ENCODE measurements at places on chromosomes 5 and 9. TPM values are rescaled to one million over a fixed set of nuclear protein-coding genes. Genes with fewer than 3 reads are reported as not detected.

DNA sequence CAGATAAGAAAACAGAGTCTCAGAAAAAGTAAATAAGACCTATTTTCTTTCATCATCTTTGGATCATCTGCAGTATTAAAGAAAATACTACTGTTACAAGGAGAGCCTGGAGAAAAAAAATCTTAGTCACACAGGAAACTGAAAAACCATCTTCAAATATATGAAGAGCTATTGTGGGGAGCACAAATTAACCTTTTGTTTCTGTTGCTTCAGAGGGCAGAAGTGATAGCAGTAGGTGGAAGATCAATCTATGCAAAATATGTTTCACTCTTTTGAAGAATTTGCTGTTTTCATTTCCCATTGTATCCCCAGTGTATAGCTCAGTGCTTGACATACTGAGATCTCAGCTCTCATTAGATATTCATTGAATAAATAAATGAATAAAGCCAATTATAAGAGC lies 13.1 kb upstream of the CEMIP2 start:
- no peak for DNase-seq

GRCh38 chr5:147384346-147385193 lies 125.3 kb downstream of the DPYSL3 start:
- no peak for DNase-seq

The SPRY4 gene
- 19.4 TPM for total RNA-seq

The PTGES gene
- 0.19 TPM for total RNA-seq

DNA sequence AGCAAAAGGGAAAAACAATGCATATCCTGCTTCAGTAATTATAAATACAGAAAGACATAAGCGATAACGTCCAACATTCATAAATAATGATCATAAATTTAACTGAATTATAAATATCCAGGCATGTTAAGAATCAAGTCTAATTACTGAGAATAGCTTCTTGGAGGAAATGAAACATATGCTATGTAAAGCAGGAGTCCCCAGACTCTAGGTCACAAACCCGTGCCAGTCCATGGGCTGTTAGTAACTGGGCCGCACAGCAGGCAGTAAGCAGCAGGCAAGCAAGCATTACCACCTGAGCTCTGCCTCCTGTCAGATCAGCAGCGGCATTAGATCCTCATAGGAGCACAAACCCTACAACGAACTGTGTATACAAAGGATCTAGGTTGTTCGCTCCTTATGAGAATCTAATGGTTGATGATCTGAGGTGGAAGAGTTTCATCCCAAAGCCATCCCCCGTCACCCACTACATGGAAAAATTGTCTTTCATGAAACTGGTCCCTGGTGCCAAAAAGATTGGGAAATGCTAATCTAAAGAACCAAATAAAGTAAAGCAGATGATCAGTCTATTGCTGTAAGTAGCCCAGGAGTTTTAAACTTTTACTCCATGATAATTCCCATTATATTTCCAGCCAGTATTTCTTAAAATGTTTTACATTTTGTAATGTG lies 50.4 kb downstream of the CERT1 start:
- DNase-seq: no peak

- DNase-seq: no peak
Observed at GRCh38 chr9:19511694-19512093, 102.9 kb downstream of the ACER2 start.

The PCDH1 gene
- 5.5 TPM for total RNA-seq

The BAAT gene
- 0.36 TPM for total RNA-seq

The CCNO gene
- not detected for total RNA-seq

- no peak for DNase-seq
Observed at GRCh38 chr5:89241186-89241585, 358.2 kb upstream of the MEF2C start.

DNA sequence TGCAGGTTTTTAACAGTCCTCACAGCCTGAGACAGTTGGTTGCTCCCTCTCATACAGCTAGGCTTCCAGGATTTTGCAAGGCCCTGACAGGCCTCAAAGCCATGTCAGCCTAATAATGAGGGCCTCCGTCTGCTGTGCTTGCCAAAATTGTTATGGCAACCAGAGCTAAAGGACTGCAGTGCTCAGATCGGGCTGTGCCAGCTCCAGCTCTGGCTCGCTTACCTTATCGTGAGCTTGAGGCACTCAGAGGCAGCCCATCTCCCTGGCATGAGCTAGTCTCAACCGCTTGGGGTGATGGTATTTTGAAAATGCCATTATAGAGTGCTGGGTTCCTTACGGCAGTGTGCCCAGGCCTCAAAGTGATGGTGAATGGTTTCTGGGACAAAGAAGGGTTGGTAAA lies 8.4 kb downstream of the MTAP start:
- no peak for DNase-seq

DNA sequence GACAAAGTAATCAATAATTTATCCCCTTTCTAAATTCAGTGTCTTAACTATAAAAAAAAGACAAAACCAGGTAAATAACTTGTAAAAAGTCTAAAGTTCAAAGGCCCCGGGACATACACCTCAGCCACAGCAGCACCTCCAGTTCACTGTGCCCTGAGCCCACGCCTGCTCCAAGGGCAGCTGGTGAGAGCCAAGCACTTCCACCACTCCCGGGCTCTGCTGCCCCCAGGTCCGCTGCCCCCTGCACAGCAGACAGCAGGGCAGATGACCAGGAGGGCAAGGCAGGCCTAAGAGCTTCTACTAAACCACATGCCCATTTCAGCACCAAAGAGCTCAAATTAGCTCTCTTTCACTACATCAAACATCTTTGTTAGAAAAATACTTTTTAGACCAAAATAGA lies 91.9 kb downstream of the CAMSAP1 start:
- no peak for DNase-seq

The PCDHGA12 gene
- 3.2 TPM for total RNA-seq

DNA sequence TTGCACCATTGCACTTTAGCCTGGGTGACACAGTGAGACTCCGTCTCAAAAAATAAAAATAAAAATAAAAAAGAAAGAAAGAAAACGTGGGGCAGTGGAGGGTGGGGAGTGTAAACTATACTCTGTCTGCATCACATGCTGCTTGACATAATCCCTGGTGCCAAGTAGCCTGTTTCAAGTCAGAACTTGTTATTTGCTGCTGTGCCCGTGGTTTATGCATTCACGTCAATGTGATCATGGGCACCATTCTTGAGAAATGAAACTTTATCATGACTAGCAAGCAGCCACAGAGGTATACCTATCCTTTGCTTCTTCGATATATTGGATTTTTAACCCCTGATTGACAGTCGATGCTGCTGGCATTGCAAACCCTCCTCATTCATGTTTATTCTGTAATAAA lies 4.1 kb upstream of the SMU1 start:
- DNase-seq: no peak

DNA sequence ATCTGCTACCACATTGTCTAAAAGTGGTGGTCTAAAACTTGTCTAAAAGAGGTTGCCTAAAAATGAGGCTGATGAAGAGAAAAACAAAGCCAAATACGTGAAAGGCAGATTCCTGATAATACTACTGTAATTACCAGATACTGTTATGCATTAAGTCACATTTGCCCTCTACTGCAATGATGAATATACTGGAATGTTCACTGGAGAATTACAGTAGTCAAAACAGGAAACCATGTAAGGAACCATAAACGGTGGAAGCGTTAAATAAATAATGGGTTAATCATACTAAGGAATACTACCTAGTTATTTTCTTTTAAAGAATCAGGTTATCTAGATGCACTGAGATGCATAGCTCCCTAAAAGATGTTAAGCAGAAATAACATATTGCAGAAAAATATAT lies 201.3 kb downstream of the MCTP1 start:
- DNase-seq: no peak

GRCh38 chr5:54545796-54546195 lies 28.2 kb downstream of the SNX18 start:
- no peak for DNase-seq

The FCN1 gene
- not detected for total RNA-seq

The GRM6 gene
- total RNA-seq: not detected

DNA sequence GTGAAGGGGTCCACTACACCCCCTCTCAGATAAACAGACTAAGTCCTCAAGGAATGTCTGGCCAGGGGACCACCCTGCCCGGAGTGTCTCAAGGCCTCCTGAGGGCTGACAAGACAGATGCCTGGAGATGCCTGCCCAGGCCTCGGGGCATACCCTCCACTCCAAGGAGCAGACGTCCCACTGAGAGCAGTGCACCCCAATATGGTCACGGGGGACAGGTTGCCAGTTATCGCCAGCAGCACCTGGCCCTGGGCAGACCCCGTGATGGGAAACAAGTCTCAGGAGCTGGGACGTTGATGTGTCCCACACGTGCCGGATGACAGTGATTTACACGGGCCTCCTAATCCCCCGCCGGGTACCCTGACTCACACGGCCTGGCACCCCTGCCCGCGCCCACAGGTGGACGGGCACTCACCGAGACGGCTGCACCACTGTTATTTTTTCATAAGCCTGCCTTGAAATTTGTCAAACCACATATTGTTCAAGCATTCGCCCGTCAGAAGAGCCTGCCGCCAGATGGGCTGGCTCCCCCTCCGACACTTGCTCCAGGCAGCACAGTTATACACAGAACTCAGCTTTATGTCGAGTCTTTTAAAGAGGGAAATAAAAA lies 43.9 kb downstream of the BARX1 start:
- DNase-seq: no peak

The GPR150 gene
- total RNA-seq: not detected

GRCh38 chr5:168975331-168975730 lies 325.6 kb downstream of the SLIT3 start:
- no peak for DNase-seq

- DNase-seq: no peak
Observed at GRCh38 chr9:133263557-133263956, 11.4 kb downstream of the ABO start.

Measured in progenitor cell of endocrine pancreas (in vitro differentiated cells).